ENCODE measurements at places on chromosomes 16 and 17. TPM values are rescaled to one million over a fixed set of nuclear protein-coding genes. Genes with fewer than 3 reads are reported as not detected.
A peak's percentile ranks its signal among the peaks of the same experiment; 100 is the strongest.

DNA sequence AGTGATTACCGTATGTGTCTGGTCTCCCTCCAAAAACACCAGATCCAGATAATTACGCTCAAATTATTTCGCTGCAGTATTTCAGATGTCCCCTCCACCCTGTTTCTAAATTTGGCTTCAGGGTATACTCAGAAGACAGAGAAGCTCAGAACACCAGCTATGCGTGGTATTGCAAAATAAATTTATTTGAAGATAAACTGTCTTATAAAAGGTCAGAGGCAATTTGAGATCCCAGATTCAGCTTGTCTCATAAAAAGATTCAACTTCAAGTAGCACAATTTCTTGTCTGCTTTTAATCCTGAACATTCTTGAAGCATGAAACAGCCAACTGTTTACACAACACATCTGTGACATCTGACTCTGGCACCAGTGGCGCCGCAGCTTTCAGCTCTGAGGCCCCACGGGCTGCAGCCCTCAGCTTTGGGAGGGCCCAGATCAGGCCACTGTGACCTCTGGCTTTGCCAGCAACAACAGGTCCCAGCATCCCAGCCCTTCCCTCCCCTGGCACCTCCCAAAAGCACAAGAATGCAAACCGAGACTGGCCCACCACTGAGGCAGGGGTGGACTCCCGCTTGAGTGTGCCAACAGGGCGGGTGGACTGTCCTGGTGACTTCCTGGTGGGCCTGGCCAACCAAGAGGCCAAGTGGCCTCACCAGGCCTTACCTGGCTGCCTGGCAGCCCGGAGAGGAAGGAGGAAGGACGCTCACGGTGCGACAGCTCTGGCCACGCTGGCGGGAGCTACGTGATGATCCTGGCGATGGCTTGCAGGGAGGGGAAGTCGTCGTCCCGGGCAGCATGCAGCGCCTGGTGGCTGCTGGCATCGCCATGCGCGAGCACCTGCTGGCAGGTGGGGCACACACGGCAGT, 8.0 kb downstream of the SYNGR3 start:
- H3K27me3 ChIP-seq, result no peaks in the 10 kb centered on the region
- H3K27ac ChIP-seq, result no peak overlapping the region
- H3K4me3 ChIP-seq, result no peak overlapping the region
- no peak for DNase-seq

GRCh38 chr16:70778901-70779309, 22.1 kb downstream of the VAC14 start:
- no peak overlapping the region for H3K27ac ChIP-seq
- H3K36me3 ChIP-seq, result peaks cover 34% of the 10 kb centered on the region
- no peaks in the 10 kb centered on the region for H3K4me1 ChIP-seq
- no peaks in the 10 kb centered on the region for H3K27me3 ChIP-seq

DNA sequence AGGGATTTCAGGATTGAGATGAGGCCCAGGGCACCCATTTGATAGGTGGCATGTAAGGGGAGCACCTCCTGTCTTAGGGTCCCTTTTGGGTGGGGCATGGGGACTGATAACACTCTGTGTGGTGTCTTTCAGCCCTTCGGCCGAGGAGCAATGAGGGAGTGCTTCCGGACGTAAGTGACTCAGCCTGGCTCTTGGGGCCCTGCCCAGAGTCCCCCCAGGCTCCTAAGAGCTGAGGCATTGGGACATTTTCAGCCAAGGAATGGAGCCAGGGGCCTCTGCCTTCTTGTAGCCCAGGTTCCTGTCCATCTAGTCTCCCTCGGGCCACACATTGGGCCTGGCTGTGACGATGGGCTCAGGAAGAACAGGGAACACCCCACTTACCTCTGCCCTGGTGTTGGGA, 44.4 kb downstream of the EEF2K start:
- H3K27me3 ChIP-seq, result no peaks in the 10 kb centered on the region
- H3K36me3 ChIP-seq, result peaks cover 18% of the 10 kb centered on the region
- no peak overlapping the region for H3K27ac ChIP-seq
- H3K4me3 ChIP-seq, result no peak overlapping the region

DNA sequence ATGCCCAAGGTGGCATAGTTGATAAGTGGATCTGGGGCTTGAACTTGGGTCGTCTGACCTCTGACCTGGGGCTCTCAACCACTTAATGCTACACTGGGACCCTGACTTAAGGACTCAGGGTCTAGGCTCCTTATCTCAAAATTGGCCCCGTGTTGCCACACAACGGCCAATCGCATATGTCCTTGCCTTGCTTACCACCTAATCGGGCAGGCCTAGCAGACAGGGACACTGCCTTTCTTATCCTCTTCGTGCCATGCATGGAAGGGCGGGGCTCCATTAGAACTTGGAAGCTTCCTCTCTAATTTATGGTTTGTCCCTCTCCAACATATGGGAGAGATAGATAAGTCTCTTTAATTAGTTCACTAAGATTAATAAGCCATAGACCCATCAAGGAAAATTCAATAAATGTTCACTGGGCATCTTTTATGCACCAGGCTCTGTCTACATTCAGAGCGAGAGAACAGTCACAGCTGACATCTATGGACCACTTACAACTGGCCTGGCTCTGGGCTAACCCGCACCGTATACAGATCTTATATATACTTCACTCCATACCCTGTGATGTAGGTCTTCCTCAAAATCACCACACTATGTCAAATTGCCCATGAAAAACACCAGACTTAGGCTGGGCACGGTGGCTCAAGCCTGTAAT, 35.1 kb downstream of the CDH1 start:
- no peak overlapping the region for H3K27ac ChIP-seq
- H3K27me3 ChIP-seq, result no peaks in the 10 kb centered on the region
- H3K4me3 ChIP-seq, result no peak overlapping the region
- no peak for DNase-seq
- H3K4me1 ChIP-seq, result peaks cover 8% of the 10 kb centered on the region
- peaks cover 41% of the 10 kb centered on the region for H3K36me3 ChIP-seq

GRCh38 chr16:634051-634670, 1.9 kb downstream of the METTL26 start:
- H3K4me1 ChIP-seq, result peaks cover 8% of the 10 kb centered on the region
- H3K4me3 ChIP-seq, result peak overlapping the region; percentile 87
- peaks cover 81% of the 10 kb centered on the region for H3K36me3 ChIP-seq
- DNase-seq, result no peak
- no peaks in the 10 kb centered on the region for H3K27me3 ChIP-seq
- no peak overlapping the region for H3K27ac ChIP-seq

GRCh38 chr17:48505788-48506187, 25.0 kb downstream of the HOXB1 start:
- peaks cover 17% of the 10 kb centered on the region for H3K4me1 ChIP-seq
- H3K27ac ChIP-seq, result no peak overlapping the region
- peaks cover 35% of the 10 kb centered on the region for H3K27me3 ChIP-seq
- DNase-seq, result peak; percentile 66

The MMP2 gene
- total RNA-seq, result not detected

The KLHL10 gene
- not detected for total RNA-seq

- peaks cover 77% of the 10 kb centered on the region for H3K27me3 ChIP-seq
- DNase-seq, result no peak
- H3K27ac ChIP-seq, result no peak overlapping the region
- H3K4me3 ChIP-seq, result no peak overlapping the region
Measured at GRCh38 chr16:73610160-73610559, 562.2 kb upstream of the ZFHX3 start.

- H3K4me3 ChIP-seq, result no peak overlapping the region
- no peaks in the 10 kb centered on the region for H3K27me3 ChIP-seq
- H3K27ac ChIP-seq, result no peak overlapping the region
- peaks cover 47% of the 10 kb centered on the region for H3K36me3 ChIP-seq
Measured at GRCh38 chr17:4504188-4504587, 5.5 kb downstream of the SPNS2 start.

GRCh38 chr17:78853926-78854394, 13.3 kb upstream of the USP36 start:
- H3K27ac ChIP-seq, result no peak overlapping the region
- DNase-seq, result no peak
- no peaks in the 10 kb centered on the region for H3K4me1 ChIP-seq
- H3K27me3 ChIP-seq, result no peaks in the 10 kb centered on the region

- H3K36me3 ChIP-seq, result peaks cover 11% of the 10 kb centered on the region
- no peak for DNase-seq
- no peaks in the 10 kb centered on the region for H3K4me1 ChIP-seq
- H3K27ac ChIP-seq, result no peak overlapping the region
Measured at GRCh38 chr17:81082177-81083073, 47.5 kb downstream of the BAIAP2 start.

DNA sequence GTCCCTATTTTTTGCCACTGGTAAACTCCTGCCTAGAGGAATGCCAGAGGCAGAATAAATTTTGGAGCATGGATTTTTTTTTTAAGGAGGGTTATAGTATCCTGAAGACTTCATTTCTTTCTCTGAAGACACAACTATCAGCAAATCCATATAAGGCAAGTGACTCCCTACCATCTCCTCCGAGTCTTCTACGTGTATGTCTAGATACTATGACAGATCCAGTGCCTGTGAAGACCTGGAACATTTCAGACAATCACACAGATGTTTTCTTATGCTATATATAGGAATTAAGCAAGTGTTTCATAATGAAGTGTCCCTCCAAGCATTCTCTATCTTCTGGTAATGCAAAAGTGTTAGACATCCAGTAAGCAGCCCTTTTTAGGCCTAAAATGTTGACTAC, 255.5 kb upstream of the TBX2 start:
- no peak overlapping the region for H3K4me3 ChIP-seq
- DNase-seq, result no peak
- H3K36me3 ChIP-seq, result no peaks in the 10 kb centered on the region
- H3K4me1 ChIP-seq, result peaks cover 15% of the 10 kb centered on the region
- no peaks in the 10 kb centered on the region for H3K27me3 ChIP-seq
- no peak overlapping the region for H3K27ac ChIP-seq

DNA sequence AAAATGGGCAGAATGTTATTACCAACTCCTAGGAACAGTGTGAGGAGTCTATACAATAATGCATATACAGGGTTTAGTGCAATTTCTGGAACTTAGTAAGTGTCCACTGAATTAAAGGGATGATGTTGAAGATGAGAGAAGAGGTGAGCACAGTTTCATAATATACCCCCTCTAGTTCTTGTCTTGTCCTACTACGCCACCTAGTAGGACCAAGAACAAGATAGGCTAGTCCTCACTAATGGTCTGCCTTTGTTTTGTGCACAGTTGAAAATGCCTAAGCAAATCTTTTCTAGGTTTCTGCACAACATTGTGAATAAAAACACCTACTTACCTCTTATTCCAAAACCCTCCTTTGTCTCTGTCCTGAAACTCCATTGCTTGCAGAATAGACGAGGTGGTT, 670.2 kb downstream of the CDH8 start:
- no peak overlapping the region for H3K4me3 ChIP-seq
- DNase-seq, result no peak
- no peak overlapping the region for H3K27ac ChIP-seq
- no peaks in the 10 kb centered on the region for H3K27me3 ChIP-seq
- H3K36me3 ChIP-seq, result no peaks in the 10 kb centered on the region
- no peaks in the 10 kb centered on the region for H3K4me1 ChIP-seq

DNA sequence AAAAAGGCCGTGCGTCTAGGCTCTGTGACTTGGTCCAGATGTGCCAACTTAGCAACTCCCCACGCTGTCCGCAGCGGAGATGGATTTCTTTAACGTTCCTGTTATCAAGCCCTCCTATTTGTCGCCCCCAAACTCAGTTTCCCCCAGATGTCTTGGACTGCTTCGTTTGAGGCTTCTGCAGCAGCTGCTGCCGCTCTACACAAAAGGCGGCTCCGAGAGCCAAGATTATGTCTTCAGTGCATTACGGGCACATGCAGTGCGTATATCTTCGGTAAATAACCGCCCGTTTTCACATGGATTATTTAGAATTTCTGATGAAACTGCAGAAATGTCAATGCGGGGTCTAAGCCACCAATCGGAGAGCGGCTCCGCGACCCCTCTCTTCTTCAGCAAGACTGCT, 240.6 kb upstream of the ZFHX3 start:
- H3K4me3 ChIP-seq, result no peak overlapping the region
- H3K27ac ChIP-seq, result no peak overlapping the region
- H3K36me3 ChIP-seq, result no peaks in the 10 kb centered on the region
- no peaks in the 10 kb centered on the region for H3K27me3 ChIP-seq
- no peak for DNase-seq
- no peaks in the 10 kb centered on the region for H3K4me1 ChIP-seq

GRCh38 chr17:66417300-66417719, 114.9 kb downstream of the PRKCA start:
- DNase-seq, result no peak
- H3K27ac ChIP-seq, result no peak overlapping the region
- no peaks in the 10 kb centered on the region for H3K27me3 ChIP-seq
- H3K36me3 ChIP-seq, result peaks cover 32% of the 10 kb centered on the region
- H3K4me3 ChIP-seq, result no peak overlapping the region

The MT1M gene
- not detected for total RNA-seq

GRCh38 chr16:64390102-64390501, 731.8 kb downstream of the CDH11 start:
- no peak for DNase-seq
- no peak overlapping the region for H3K4me3 ChIP-seq
- H3K4me1 ChIP-seq, result no peaks in the 10 kb centered on the region
- no peaks in the 10 kb centered on the region for H3K27me3 ChIP-seq
- no peak overlapping the region for H3K27ac ChIP-seq

The LGALS9B gene
- total RNA-seq, result 1.5 TPM

- H3K36me3 ChIP-seq, result no peaks in the 10 kb centered on the region
- no peak overlapping the region for H3K27ac ChIP-seq
- no peaks in the 10 kb centered on the region for H3K4me1 ChIP-seq
- no peak overlapping the region for H3K4me3 ChIP-seq
- peaks cover 12% of the 10 kb centered on the region for H3K27me3 ChIP-seq
- no peak for DNase-seq
Measured at GRCh38 chr16:82585675-82586074, 41.1 kb upstream of the CDH13 start.

- DNase-seq, result no peak
- H3K4me3 ChIP-seq, result no peak overlapping the region
Measured at GRCh38 chr17:79695293-79695790, 35.4 kb upstream of the ENPP7 start.

DNA sequence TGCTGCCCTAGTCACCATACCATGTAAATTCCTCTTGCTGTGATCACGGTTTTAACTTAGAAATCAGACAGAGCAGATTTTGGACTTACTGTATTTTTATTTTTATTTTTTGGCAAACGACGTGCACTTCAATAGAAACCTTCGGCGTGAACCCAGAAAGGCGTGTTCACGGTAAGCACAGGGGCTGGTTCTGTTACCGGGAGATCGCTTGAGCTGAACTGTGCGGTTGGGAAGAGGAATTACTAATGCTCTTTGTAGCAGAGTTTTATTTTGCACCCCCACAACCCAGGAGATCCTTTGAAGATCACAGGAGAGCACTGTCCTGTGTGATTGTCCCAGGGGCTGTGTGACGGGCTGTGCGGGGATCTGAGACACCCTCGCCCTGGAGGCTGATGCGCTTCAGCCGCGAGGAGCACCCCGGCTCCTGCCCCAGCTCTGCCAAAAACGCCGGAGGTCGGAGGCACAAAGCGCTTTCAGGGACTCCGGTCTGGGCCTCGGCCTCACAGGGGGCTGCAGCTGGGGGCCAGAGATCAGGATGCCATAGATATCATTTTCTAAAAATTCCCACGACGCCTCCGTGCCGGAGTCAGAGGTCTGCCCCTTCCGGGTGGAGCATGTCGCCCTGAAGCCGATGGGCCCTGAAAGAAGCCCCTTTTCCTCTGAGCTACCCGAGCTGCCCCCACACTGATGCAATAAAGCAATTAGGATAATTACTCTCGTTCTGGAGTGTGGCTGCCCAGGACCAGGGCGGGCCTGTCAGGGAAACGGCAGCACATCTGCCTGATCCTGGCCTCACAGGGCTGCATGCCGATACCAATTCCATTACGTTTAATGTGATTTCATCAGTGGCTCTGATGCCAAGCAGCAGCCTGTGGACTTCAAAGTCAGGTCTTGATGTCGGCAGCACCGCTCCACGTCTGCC, 71.8 kb downstream of the LMF1 start:
- no peak overlapping the region for H3K27ac ChIP-seq
- H3K27me3 ChIP-seq, result no peaks in the 10 kb centered on the region
- DNase-seq, result no peak
- no peaks in the 10 kb centered on the region for H3K4me1 ChIP-seq
- H3K36me3 ChIP-seq, result peaks cover 4% of the 10 kb centered on the region
- H3K4me3 ChIP-seq, result no peak overlapping the region

All from Calu3 (cell line).